ENCODE measurements at places on chromosomes 16 and 17.

DNA sequence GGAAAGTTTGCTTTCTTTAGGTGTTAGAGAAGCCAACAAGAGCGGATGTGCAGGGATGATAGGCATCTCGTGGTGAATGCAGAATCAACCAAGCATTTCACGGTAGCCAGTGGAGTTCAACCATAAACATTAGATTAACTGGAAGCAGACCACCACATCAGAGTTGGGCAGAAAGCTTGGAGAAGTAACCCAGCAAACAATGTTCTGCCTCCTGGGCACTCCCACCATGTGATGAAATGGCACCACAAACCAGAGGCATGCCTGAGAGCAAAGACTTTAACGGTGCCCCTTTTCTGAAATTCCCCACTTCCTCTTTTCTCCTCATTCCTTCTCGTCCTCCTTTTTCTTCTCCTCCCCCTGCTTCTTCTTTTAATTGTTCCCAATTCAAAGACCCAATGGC, 193.5 kb upstream of the ANKFN1 start:
- DNase-seq = no peak

GRCh38 chr16:4981473-4981872, 23.3 kb downstream of the SEC14L5 start:
- no peak for DNase-seq

DNA sequence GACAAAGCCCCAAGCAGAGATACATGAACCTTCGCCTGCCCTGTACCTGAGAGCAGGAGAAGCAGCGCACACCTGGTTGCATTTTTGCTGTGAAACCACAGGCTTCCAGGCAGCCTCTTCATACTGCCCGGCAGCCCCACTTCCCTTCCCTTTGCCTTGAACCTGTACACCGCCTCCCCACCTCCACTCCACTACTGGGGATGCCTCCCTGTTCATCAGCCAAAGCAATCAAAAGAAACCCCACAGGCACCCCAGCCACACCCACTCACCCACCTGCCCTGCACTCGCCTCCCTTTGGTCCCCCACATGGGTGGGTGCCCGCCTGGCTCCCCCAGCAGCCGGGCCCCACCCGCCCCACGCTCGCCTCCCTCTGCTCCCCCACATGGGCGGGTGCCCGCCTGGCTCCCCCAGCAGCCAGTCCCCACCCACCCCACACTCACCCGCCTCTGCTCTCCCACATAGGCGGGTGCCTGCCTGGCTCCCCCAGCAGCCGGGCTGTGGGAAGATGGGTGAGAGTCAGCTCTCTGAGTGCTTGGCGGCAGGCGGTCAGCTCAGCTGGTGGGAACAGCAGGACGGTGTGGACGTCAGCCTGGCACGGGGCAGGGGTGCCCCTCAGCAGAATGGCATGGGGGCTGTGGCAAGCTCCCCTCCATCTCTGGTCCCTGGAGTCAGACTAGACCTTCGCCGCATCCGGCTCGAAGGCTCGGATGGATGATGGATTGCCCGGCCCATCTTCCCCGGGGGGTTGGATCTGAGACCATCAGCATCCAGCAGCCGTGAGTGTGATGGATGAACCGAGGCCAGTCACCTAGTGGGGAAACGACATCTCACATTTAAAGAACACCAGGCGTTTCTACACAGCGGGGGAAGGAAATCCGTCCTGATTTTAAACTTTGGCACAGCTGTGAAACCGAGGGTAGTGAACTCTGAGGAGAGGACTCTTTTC, 135.6 kb downstream of the BANP start:
- no peak for DNase-seq

DNA sequence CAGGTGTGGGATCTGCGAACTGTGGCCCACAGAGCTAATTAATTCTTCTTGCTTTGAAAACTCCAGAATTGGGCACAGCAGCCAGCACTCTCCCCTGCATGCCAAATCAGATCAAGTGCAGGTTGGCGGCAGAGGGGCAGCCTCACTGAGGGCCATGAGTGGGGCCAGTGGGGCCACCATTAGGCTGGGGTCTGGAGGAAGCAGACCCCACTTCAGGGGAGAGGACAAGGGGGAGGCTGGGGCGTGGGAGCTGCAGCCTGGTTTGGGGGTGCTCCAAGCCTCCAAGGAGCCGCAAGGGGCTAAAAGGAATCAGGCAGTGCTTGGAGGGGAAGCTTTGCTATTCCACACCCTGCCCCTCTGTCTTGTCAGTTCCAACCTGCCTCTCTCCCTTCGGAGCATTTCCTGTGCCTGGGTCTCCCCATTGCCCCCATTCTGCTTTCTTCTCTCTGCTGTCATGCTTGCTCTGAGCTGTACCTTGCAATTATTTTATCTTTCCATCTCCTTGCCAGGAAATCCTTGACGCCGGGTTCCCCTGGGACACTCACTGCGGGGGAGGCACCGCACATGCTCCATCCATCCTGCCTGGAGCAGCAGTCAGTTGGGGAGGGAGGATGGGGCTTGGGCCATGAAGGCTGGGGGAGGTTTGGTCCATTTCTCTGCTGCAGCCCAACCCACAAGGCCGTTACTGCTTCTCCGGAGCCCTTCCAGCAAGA, 3.3 kb upstream of the ABCC3 start:
- DNase-seq = no peak

- no peak for DNase-seq
Measured at GRCh38 chr17:73634629-73635028, 9.6 kb downstream of the SDK2 start.

GRCh38 chr17:7241783-7242716, at the start of gene GABARAP:
GABARAP (minus strand) TSS chr17:7242449; CDS start chr17:7242330, 119 bp downstream.
- peak; percentile 94 for DNase-seq

- no peak for DNase-seq
Measured at GRCh38 chr16:50555952-50556673, 7.9 kb downstream of the NKD1 start.

GRCh38 chr16:11583889-11584565, 2.7 kb downstream of the LITAF start:
- DNase-seq = peak; percentile 42

DNA sequence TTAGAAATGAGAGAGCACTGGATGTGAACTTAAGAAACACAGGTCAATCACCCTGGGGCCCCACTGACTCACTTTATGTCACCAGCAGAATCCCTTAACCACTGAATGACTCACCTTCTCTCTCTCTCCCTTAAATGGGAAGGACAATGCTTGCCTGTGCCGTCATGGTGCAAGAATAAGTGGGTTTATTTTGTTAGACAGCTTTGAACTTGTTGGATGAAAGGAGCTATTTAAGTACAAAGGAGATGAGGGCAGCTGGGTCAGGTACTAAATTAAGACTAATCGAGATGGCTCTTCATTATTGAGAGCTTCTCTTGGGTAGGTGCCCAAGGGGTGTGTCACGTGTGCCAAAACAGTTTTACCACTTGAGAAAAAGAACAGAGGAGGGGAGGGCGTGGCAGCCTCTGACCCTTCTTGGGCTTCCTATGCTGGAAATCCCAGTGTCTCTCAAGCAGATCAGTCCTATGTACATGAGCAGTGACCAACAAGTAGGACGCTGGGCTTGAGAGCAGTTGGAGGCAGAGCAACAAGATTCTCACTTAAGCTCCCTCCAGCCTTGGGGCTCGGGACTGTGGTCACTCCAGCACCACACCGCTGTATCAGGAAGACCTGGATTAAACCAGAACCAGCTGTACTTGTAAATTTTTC, 6.7 kb upstream of the KRT31 start:
- no peak for DNase-seq

DNA sequence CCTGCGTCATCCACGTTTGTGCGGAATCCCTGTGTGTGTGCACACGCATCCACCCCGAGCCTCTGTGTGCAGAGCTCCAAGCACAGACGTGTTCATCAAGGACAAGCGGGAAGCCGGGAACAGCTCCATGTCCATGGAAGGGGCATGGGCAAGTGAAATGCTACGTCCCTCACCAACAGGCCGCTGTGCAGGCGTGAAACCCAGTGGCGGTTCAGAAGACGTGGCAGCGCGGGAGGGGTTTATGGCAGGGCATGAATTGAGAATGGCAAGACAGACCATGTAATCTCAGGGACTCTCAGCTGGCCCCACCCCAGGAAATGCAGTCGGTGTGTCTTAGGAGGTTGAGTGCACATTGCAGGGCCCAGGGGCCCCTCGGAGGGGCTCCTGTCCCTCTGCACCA, 52.7 kb downstream of the TBC1D16 start:
- no peak for DNase-seq

- no peak for DNase-seq
Measured at GRCh38 chr16:55735120-55735781, 79.5 kb downstream of the SLC6A2 start.

DNA sequence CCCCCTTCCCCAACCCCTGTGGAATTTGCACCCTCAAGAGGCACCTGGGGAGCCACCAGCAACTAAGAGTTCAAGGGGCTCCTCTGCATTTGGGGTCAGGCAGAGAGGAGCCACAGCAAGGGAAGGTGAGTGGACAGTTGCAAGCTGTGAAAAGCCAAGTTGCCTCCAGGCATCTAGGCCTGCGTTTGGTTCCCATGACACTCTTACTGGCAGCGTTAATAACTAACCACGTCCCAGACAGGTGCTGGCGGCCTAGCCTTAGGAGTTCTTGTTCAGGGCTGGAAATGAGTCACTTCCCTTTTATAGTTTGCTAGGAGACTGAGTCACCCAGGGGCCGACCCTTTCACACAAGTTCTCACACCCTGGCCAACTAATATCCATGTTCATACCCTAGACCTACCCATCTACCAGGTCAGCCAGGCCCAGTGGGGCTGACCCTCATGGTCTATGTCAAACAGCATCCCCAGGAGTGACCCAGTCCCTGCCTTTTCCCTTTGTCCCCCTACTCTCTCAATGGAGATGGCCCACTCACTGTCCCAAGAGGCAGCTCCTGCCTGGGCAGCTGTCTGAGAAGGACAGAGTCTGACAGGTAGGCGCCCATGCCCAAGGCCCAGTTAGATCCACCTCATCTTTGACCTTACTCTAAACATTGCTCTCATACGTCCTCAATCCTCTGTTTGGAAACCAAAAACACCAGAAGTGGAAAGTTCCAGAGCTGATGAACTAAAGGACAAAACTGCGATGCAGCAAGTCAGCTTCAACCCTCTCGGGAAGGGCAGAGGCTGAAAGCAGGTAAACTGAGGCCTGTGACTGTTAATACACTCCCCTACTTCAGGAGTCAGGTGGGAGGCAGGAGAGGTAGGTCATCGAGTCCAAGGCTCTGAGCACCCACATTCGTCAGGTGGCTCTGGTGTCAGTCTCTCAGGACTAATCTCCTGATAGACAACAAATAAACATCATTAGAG, 300.6 kb downstream of the SOX9 start:
- DNase-seq = no peak

DNA sequence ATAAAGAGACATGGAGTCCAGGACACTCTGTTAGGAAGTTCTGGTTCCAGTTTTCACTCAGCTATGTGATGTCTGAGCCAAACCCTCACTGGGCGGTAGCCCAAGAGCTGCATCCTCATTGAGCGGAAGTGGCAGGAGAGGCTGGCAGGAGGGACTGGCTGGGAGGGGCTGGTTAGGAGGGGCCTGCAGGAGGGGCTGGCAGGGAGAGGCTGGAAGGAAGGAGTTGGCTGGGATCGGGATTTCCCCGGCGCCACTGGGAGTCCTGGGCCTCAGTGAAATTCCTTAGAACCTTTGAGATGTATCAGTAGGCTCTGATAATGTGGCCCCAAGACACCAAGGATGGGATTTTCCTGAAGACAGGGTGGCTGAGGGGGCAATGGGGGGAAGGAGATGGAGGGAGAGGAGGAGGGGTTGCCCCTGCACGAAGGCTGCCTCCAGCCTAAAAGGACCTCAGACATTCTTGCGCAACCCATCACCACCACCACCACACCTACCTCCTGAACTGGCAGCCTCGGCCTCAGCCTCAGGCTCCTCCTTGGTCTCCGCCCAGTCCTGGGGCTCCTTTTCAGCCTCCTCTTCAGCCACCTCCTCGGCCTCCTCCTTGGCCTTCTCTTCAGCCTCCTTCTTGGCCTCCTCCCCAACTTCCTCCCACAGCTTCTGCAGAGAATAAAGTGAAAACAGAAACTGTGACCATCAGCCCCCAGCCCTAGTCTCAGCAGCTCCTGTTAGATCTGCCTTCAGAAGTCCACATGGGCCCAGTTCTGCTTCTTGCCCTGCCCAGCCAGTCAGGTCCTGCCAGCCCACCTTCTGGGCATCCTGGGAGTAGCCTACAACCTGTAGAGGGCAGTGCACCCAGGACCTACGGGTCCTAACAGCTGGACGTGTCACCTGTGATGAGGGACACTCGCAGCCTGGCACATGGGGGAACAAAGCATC, 31.7 kb downstream of the CNGB1 start:
- no peak for DNase-seq

- no peak for DNase-seq
Measured at GRCh38 chr17:67833946-67834631, 8.8 kb downstream of the BPTF start.

DNA sequence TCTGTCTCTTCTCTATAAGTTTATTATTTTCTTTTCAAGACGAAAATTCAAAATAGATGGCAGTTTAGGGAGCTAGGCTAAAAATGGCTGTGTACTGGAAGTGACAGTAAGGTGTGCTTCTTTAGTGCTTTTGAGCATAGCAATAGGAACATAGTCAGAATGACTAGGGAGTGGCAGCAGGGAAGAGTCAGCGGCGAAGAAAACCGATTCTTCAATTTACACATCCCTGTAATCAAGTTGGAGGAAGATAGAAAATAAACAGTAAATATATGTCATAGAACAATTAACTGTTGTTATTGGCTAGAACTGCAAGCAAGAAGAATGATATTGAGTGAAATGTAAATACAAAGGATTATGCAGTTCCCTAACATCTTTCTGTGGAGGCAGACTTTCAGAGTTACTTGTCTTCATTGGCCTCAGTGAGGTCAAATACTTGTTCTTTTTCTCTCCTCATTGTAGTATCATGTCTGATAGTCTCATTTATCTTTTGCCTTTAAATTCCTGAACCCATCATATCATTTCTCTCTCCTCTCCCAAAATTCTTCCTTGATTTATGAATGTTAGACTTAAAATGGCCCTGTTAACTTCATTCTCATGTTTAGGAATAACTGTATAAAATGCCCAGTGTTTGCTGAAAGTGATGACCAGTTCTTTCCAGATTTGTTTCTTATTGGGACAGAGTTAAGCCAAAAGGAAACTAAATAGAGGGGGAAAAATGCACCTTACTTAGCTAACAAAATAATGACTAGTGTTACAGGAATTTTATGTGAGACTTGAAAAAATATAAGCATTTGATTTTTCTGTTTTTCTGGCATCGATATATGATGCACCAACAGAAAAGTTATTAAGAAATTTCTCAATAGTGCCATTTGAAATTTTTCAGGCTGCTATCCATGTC, 211.4 kb downstream of the BCAS3 start:
- no peak for DNase-seq

DNA sequence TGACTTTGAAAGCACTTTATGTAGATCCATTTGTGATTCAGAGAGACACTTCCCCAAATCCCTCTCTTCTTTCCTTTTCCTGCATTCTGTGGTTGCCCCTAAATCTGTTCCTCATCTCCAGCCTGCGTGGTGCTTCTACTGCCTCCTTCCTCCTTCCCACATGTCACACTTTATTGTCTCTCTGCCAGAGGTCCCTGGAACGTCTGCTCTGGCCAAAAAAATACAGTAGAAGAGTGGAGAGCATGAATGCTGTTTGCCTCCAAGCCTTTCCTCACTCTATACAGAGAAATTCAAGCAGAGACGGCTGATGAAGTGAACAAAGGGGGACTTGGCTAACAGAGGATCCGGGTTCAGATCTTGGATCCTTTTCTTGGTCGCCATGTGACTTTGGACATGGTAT, 22.8 kb upstream of the IRX3 start:
- no peak for DNase-seq

- DNase-seq = no peak
Measured at GRCh38 chr16:85592700-85593493, 20.2 kb upstream of the GSE1 start.

- no peak for DNase-seq
Measured at GRCh38 chr17:14019186-14019956, 49.9 kb upstream of the COX10 start.

Measured in hematopoietic multipotent progenitor cell (in vitro differentiated cells).